ENCODE measurements at places on chromosomes 16 and 17.

DNA sequence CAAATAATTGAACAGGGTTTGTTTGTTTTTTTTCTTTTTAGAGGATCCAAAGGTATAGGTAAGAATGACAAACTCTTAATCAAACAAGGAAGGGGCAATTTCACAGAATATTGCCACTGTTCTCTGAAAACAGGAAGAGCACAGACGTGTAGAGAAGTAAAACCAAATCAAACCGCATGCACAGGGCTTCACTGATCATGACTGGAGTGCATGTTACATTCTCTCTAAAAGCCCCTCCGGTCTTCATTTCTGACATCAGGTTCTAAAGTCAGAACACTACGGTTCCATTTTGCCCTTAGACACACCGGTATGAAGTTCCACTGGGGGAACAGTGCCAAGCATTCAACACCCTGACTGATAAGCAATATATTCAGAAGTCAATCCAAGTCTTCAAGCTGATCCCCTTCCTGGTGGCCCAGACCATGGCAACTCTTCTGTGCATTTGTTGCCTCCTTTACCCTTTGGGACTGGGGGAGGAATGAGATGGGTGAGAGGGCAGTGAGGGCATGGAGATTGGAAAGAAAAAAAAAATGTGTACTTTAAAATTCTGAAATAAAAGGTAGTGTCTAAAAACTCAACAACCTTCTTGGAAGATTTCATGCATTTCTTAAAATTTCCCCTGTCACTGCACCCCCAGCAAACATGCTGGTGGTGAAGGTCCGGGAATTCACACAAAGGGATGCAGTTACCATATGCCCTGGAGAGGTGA, 1.4 kb downstream of the MMD start:
- DNase-seq: no peak

DNA sequence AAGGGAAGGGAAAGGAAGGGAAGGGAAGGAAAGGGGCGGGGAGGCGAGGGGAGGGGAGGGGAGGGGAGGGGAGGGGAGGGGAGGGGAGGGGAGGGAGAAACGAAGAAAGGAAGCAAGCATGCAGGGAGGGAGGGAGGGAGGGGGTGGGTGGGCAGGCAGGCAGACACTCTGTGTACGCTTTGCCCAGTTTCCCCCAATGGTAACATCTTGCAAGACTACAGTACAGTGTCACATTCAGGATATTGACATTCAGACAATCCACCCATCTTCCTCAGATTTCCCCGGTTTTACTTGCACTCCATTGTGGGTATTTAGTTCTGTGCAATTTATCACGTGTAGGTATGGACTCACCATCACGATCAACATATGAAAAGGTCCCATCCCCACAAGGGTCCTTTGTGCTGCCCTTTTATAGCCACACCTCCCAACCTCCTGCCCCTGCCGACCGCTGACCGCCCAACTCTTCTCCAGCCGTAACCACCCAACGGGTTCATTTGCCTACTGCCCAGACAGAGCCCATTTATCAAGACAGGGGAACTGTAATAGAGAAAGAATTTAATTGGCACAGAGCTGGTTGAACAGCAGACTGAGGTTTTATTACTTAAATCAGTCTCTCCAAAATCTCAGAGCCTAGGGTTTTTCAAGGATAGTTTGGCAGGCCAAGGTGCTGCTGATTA, 91.4 kb upstream of the FA2H start:
- DNase-seq: no peak

DNA sequence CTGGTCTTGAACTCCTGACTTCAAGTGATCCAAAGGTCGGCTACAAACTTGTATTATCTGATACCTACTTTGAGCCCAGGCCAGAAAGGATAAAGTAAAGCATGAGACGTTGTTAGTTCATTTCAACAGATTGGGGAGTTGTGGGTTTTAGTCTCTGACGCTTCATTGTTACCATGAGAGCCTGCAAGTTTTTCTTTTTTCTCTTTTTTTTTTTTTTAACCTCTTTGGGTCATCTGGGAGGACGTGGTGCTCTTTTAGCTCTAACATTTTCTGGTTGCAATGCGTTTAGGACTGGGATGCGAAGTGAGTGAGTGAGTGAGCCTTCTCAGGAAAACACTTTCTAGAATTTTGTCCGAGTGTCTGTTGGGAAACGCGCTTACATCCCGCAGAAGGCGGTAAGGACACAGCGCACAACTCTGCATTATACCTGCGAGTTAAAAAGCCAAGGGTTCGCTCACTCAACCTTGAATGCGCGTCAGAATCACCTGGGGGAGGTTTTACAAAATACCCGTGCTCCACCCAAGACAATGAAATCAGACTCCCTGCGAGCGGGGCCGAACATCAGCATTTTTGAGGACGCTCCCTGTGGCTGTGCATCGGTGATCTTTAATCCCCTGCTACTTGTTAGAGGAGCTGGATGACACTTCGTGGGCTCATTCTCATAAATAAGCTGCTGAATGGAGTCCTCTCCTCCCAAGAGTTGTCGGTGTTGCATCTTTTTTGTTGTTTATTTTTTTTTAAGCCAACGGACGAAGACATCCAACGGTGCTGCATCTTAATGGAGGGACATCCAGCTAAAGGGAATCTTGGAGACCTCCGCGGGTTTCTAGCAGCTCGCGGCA, 629 bp upstream of the RNF135 start:
- peak; percentile 75 for DNase-seq

- no peak for DNase-seq
Observed at GRCh38 chr17:81081222-81082176, 46.5 kb downstream of the BAIAP2 start.

GRCh38 chr16:28859326-28859725, 4.3 kb upstream of the SH2B1 start:
- no peak for DNase-seq

DNA sequence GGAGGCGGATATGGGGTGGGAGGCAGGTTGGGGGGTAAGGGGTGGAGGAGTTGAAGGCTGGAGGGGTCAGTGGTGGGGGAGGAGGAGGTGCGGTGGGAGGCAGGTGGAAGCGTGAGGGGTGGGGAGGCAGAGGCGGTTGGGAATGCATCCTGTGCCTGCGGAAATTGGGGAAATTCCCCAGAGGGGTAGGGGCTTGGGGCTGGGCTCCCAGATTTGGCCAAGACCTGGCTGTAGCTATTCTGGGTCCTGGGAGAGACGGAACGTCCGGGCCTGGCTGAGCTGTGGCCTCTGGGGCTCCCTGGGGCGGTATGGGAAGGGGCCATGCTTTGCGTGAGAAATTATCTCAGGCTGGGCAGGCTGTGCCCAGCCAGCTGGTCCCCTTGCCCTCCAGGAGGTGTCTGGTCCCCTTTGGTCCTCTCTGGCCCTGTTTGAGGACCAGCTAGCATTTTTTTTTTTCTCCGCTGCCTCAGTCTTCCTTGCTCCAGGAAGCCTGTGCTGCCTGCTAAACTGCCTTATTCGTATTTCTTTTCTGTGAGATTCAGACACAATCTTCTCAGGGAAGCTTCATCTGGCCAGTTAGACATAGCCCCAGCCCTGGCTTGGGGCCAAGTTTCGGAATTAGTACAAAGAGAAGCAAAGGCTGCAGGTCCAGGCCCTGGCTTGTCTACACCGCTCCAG, 7.3 kb upstream of the TRPV2 start:
- DNase-seq: peak; percentile 41

GRCh38 chr16:11848842-11849241, 2.5 kb downstream of the RSL1D1 start:
- no peak for DNase-seq

DNA sequence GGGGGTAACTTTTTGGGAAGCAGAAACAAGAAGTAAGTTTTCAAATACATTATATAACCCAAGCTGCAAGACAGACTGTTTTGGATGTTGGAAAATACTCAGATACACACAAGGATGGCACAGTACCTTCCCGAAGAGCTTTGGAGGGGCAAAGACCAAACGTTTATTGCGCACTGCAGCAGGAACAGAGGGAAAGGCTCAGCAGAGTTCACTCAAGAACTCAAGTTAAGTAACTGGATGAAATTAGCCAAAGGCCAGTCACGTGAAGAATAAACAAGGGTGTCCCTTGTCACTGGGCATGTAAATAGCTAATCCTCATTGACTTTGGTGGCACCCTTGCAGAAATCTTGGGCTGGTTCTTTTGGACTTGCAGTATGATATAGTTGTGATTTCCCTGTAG, 2.8 kb downstream of the PDK2 start:
- no peak for DNase-seq

DNA sequence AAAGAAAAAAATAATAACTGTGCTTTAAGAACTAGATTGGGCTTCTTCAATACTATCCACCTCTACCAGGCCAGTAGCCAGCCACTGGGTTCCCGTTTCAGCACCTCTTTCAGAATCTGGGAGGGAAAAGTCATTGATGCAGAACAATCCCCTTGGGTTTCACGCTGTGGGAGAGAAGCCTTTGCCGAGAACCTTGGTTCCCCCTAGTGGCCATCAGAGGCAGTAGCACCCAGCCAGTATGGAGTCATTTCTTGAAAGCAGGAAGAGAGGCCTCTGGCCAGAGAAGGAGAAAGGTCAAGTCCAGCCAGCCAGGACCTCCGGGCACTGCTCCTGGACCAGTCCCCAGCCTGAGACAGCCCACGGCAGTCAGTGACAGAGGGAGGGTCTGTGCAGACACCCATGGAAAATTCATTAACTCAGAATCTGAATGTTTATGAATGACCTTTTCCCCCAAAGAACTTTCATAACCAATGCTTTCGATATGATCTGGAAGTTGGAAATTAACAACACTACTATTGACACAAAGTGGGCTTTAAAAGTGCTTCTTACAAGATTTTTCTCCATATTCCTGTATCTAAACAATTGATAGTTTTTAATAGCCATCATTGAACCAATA, 51.2 kb upstream of the CDH5 start:
- DNase-seq: peak; percentile 75

DNA sequence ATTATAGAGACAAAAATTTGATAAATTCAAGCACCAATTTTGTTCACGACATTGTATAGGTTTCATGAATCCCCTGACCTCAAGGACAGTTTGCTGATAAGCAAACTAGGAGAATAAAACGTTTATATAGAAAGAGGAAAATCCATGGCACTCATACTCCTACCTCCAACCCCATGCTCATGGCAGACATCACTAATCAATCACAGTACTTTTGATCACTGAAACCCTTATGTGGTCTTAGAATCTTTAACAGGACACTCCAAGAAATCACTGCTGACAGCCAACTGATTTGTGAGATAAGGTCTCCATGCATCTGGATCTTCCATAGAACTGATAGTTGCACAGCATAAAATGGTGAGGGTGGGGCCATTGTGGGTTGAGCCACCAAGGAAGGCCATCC, 4.7 kb upstream of the NHERF1 start:
- no peak for DNase-seq

DNA sequence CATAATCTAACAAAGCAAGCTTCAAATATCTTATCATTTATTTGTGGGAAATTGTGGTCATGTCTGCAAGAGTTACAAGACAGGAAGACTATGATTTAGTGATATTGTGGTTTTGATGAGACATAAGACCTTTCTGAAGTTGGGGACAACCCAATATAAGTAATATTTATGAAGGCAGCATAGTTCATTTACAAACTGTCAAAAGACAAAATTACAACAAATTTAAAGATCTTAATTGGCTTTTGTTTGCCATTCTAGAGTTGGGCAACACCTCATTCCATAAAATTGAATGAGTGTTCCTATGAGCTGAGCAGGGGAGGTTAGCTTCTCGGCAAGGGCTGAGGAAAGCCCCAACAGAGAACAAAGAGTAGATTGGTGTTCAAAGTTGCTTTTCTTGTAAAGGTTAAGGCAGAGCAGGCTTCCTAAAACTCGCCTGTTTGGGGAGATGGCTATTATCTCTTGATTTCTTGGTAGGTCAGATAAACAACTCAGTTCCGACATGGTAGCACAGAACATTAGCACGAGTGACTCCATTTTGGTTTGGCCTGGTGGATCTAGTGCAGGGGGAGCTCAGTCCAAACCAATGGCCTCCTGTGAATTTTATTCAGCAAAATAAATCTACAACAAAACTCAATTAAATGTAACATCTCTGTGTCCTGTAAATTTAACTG, 10.9 kb upstream of the MMD start:
- peak; percentile 73 for DNase-seq

DNA sequence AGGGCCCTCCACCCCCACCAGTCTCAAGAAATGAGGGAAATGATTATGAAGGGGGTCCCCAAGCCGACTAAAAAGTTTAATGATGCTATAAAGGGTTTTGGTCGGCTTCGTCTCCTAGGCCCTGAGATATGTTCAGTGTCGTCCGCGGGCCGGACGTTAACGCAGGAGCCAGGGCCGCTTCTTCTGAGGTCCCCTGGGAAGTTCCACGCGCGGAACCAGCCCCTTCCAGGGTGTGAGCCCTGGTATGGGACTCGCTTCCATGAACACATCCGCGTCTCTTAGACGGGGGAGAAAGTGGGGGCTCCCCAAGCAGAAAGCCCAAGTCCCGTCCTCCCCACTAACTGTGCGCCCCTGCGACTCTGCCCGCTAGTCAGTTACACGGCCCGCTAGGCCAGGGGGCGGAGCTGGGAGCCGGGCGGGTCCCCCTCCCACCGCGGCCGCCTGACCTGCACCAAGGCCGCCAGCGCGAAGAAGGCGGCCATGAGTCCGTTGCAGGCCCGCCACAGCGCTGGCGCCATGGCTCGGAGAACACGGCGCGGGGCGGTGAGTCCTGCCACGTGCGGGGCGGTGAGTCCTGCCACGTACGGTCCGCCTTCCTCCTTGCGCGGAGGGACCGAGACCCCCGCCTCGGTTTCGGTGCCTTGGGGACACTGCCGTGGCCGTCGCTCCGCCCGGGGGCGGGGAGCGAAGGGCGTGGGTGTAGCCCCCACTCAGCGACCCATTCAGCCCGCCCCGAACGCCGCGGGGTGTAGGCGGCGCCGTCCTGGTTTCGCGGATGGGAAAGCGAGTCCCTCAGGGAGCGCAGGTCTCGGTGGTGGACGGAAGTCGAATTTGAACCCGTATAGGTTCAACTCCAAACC, at the start of gene TMEM220:
Gene TMEM220, minus strand, starts transcription at position 690 of the 860 bp plus-strand sequence. Its CDS starts 172 bp downstream, at position 518.
- DNase-seq: no peak

- DNase-seq: peak; percentile 13
Observed at GRCh38 chr17:9239793-9240658, 218.7 kb downstream of the NTN1 start.

DNA sequence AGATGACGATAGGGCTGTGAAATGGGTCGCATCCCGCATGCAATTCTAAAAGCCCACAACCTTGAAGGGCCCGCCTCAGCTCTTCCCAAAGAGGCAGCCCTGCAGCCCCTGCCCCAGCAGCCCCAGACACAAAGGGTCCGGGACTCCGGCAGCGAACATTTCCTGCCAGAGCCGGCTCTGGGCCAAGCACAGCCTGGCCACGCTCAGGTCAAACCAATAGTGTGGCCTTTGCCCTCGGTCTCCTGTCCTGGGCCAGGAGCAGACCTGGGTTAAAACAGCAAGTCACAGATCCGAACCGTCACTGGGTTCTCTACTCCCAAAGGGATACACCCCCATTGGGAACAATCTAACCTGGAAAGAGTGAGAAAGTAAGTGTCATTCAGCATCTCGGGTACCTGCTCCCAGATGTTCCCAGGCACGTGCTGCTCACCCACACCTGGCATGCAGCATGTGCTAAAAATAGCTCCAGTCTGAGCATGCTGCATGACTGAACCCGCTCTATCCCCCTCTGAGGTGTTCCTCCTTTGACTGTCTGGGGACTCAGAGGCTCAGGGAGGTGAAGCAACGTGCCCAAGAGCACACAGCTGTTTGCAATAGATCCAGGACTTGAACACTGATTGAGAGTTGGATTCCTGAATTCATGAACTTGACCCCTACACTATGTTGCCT, 22.2 kb upstream of the ATP2A3 start:
- DNase-seq: no peak

Measured in HT-29 (cell line).